Bladder microvascular endothelial cell (primary cell): ENCODE measurements at places on chromosomes 5 and 9. TPM values are rescaled to one million over a fixed set of nuclear protein-coding genes. Genes with fewer than 3 reads are reported as not detected.

TEX48 gene
- total RNA-seq, result not detected in 2 replicates

RLN1 gene
- total RNA-seq, result 0.25 and 0.49 TPM in 2 replicates

PTPRD gene
- 0.32 and 2.0 TPM in 2 replicates for total RNA-seq

SLC6A19 gene
- total RNA-seq, result not detected in 2 replicates

OR13C8 gene
- total RNA-seq, result not detected in 2 replicates

ZNF454 gene
- total RNA-seq, result 0.49 and 0.69 TPM in 2 replicates

PLPPR1 gene
- 0.19 TPM in 1 of 2 replicates, not detected in the other for total RNA-seq

FOXD4L6 gene
- total RNA-seq, result 0.06 TPM in 1 of 2 replicates, not detected in the other
